Stimulated activated CD4-positive, alpha-beta T cell treated with anti-CD3 and anti-CD28 coated beads, TNF-alpha, amount 100 ng/mL, for 4 hours (primary cell): ENCODE measurements at places on chromosomes 16 and 17.

DNA sequence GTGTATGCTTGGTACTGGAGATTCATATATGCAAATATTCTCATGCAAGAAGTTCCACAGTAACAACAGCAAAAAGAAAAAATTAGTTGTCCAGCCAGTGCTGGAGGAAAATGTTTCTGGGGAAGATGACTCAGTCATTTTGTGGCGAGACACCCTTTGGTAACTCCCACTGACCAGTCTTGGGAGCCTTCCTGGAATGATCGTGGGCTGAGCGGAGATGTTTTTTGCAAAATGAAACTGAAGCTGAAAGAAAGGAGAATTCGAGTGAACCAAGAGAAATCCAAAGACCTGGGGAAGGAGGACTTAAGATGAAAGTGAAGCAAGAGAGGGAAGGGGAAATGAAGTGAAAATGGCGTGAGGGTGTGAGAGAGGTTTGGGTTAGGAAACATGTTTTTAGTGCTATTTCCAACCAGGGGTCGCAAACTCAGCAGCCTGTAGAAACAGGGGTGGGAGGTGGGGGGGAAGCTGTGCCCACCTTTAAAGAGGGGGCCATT lies 5.2 kb downstream of the ITPRIPL2 start:
- DNase-seq = no peak

- no peak for DNase-seq
These were observed 26.0 kb downstream of the KLHDC4 start for GRCh38 chr16:87739801-87740200.

DNA sequence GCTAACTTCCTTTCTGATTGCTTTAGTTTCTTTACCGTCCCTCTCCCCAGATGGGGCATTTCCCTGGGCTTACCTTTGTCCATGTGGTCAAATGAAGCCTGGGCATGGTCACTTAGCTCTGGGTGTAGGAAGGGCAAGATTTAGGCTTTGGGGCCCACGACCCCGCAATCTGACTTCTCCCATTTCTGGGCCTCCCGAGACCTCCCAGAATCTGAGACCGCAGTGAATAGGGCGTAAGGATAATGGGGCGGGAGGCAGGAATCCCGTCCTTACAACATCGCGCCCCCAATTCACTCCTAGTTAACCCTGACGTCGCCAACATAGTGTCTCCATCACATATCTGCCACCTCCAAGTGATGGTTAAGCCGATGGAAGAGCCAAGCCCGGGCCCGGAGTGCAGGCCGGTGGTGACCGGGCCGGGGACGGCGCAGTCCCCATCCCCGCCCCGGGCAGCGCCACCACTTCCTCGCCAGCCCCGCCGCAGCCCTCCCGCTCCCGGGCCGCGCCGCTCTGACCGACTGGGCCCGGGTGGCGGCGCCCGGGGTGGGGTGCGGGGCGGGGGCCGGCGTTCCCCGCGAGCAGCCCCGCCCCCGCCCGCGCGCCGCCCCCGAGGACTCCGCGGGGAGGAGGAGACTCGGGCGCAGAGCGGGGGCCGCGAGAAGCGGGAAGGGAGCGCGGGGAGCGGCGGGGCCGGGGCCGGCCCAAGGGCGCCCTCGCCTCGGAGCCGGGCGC lies at the start of gene RHBDL3:
Gene RHBDL3, plus strand, starts transcription at position 641 of the 732 bp plus-strand sequence. CDS start 358 bp downstream, outside the sequence.
- DNase-seq = no peak

- no peak for DNase-seq
These were observed 426.6 kb downstream of the HAPSTR1 start for GRCh38 chr16:9518051-9518450.

- no peak for DNase-seq
These were observed 12.3 kb downstream of the RAI1 start for GRCh38 chr17:17693253-17694168.

- DNase-seq = no peak
These were observed 22.6 kb downstream of the GJD3 start for GRCh38 chr17:40341808-40342503.

GRCh38 chr17:76537578-76538280 lies at the start of gene CYGB:
Gene CYGB, minus strand, starts transcription at chr17:76537709. Its CDS starts 167 bp downstream, at chr17:76537542.
- DNase-seq = no peak

DNA sequence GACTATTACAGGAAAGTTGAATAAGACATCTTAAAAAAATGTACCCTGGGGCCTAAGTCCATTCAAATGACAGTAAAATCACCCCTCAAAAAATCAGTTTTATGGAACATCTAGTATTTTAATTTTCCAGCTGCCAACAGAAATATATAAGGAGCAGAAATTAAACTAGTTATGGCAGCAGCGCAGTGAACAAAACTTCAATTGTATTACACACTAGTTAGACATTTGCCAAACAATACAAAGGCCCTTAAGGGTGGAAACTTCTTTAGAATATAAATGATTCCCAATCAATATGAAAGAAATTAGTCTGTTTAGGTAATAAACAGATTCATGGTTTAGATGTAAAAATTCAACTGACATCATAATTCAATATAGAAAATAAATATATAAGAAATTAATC lies 18.1 kb upstream of the RFFL start:
- no peak for DNase-seq

- no peak for DNase-seq
These were observed 7.5 kb upstream of the ARMC5 start for GRCh38 chr16:31451681-31452351.
